Right cardiac atrium (tissue), 5 donors: ENCODE measurements at places on chromosomes 16 and 17.

DNA sequence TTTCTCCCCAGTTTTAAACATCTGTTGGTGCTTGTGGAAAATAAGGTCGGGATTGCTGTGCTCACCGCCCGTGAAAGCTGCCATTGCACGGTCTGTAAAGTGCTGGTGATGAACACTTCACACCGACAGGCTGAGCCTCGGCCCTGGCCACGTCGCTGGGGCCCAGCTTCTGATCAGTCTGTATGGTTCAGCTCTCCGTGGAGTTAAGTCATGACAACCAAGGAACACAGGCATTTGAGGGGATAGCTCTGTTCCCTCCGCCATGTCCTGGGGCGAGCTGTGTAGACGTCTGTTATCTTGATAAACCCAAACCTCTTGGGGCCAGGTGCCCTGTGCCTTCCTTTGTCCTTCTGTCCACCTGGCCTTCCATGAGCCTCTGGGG is 110.6 kb downstream of the METRNL start:
- DNase-seq = no peak

- no peak for DNase-seq
These were observed 1.1 kb upstream of the FCSK start for GRCh38 chr16:70453117-70453891.

GRCh38 chr16:50458667-50459495 is 89.3 kb upstream of the NKD1 start:
- no peak for DNase-seq

DNA sequence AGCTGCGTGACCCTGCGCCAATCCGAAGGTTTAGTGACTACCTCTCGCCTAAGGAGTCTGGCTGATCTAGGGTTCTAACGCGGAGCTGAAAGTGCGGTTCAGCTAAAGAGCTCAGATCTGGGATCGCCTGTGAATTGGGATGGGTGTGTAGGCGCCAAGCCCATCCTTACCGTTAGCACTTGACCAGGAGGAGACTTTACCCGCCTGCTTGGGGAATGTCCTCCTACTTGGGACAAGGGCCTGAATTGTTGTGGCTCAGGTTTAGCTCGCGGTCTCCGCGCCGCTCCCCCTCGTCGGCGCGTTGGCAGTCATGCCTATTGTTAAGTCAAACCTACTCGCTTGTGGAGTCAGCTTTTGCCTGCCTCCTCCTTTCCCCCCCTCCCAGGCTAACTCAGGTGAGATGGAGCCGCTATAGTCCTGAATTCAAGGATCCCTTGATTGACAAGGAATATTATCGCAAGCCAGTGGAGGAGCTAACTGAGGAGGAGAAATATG is 480 bp downstream of the MRPS7 start:
- DNase-seq = peak; percentile 37

DNA sequence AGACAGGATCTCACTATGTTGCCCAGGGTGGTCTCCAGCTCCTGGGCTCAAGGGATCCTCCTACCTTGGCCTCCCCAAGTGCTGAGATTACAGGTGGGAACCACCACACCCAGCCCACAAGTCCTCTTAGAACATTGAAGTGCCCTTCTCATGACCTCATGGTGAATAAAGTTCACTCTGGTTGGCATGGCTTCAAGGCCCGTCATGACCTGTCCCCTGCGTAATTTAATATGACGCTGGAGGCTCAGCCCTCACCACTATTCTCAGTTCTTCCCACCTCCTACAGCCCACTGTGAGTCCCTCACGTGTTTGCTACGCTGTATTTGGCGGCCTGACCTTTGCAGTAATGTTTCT is 1.9 kb downstream of the ENDOV start:
- no peak for DNase-seq

GRCh38 chr16:57083485-57084126 is 8.8 kb upstream of the CPNE2 start:
- DNase-seq = no peak

GRCh38 chr17:2602597-2603017 is 9.2 kb downstream of the PAFAH1B1 start:
- no peak for DNase-seq

- DNase-seq = no peak
These were observed 1.6 kb downstream of the FHOD1 start for GRCh38 chr16:67245674-67246080.

DNA sequence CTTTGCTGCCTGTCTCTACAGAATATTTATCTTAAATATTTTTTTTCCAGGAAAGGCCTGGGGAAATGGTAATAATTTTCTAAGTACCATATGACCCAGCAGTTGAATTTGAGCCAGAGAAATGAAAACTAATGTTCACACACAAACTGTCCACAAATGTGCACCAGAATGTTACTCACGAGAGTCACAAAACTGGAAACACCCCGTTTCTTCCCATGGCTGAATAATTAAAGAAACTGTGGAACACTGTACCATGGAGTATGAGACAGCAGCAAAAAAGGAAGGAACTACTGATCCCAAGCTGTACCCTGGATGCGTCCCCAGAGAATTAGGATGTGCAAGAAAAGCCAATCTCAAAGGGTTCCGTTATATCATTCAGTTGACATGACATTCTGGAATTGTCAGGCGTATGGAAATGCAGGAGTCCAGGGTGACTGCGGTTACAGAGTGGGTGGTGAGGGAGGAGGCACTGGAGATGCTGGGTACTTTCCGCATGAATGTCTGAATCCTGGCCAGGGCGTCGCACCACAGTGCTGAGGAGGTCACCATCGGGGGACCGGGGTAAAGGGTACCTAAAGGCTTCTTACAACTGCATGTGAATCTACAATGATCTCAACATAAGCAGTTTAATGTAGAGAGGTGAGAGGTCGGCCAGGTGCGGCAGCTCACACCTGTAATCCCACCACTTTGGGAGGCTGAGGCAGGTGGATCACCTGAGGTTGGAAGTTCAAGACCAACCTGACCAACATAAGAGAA is 34.5 kb downstream of the USP22 start:
- no peak for DNase-seq
